ENCODE measurements at places on chromosomes 4 and X.

- no peak for DNase-seq
Measured at GRCh38 chr4:47654972-47655693, 170.1 kb downstream of the ATP10D start.

DNA sequence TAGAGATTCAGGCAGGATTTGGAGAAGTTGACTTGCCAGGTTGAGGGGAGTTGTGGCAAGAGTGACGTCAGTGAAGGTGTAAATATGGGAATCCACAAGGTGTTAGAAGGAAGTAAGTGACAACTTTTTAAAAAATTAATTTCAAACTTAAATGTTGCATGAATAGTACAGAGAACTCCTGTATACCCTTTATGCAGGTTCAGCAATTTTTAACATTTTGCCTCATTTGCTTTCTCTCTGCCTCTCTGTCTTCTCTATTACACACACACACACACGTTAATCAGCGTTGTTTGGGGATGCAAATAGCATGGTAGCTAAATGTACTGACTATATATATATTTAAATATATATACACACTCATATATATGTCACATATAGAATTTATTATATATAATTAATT lies 273.7 kb downstream of the SMARCA1 start:
- DNase-seq = no peak

DNA sequence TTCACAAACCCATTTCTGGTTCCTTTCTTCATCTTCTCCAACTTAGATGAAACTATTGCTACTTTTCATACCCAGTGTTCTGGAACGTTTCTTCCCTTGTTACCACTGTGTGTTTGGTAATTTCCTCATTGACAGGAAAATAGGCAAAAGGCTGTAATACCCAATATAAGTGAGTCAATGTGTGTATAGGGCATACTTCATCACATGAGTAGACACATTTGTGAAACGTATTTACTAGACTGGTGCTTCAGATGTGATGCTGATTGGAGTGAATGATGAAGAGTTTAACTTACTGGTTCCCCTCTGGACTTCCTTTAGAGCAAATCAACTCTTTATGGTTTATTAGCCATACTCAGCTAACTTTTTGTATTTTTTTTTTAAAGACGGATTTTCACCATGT lies 195.1 kb upstream of the ATP6AP2 start:
- DNase-seq = no peak

- DNase-seq = no peak
Measured at GRCh38 chrX:40853004-40853815, 117.9 kb upstream of the MED14 start.

DNA sequence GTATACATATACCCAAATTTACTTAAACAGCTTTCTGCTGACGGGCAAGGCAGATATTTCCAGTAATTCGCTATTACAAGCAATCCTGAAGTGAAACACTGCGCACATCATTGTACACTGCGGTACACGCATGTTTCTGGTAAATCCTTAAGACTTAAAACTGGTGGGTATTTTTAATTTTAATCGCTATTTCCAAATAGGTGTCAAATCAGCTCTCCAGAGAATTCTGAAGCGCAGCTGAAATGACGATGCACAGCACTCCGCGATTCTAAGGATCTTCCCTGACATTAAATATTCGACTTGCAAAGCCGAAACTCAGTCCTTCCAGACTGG lies 361 bp downstream of the TMEM128 start:
- no peak for DNase-seq

DNA sequence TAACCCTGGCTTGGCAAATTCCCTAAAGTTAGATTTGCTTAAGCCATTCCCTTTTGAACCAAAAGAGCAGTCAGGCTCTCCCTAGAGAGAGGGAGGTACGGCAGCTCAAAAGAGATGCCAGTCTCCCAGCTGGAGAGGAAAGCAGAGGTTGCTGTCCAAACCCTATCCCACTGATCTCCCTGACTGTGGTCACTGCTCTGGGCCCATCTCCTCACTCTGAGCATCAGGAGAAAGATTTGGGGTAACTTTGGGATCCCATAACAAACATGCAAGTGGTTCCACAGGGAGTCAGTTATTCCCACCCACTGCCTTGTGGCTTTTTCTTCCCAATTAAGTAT lies 17.1 kb downstream of the ACSL1 start:
- DNase-seq = no peak

DNA sequence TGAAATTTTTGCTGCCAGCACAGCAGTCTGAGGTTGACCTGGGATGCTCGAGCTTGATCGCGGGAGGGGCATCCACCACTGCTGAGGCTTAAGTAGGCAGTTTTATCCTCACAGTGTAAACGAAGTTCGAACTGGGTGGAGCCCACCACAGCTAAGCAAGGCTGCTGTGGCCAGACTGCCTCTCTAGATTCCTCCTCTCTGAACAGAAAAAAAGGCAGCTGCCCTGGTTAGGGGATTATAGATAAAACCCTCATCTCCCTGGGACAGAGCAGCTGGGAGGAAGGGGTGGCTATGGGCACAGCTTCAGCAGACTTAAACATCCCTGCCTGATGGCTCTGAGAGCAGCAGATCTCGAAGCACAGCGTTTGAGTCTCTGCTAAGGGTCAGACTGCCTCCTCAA lies 314.6 kb downstream of the STPG2 start:
- no peak for DNase-seq

DNA sequence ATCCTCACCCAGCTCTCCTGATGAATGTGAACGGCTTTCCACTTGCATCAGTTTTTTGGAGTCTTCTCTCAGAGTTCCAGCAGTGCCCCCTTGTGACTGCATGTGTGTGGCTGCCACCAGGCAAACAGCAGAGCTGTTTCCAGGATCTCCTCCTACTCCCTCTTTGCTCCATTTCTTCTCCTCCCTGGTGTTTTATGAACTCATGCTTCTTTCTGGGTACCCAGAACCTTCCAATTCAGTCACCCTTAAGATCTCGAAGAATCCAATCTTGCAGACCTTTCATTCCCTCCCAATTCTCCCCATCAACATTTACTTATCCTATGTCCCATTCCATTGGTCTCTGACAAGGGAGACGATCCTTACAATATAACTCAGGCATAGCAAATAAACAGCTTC lies 6.8 kb upstream of the TCEANC start:
- peak; percentile 54 for DNase-seq

GRCh38 chrX:39398963-39399261 lies 597.7 kb downstream of the MID1IP1 start:
- no peak for DNase-seq

- DNase-seq = peak; percentile 22
Measured at GRCh38 chr4:42331914-42332368, 65.3 kb upstream of the SHISA3 start.

DNA sequence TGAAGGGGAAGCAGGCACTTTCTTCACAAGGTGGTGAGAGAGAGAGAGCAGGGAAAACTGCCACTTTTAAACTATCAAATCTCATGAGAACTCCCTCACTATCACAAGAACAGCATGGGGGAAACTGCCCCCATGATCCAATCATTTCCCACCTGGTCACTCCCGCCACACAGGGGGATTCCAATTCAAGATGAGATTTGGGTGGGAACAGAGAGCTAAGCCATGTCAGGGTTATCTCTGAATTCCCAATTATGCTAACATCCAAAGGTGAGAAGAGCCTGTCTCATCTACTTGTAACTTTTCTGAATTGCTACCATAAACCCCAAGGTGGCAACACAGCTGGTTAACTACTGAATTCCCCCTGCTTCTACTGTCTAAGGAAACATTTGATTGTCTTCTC lies 758.5 kb downstream of the ADGRL3 start:
- DNase-seq = no peak

- no peak for DNase-seq
Measured at GRCh38 chr4:187139141-187139540, 415.5 kb upstream of the FAT1 start.
